ENCODE measurements at places on chromosomes 6 and 20.

GRCh38 chr6:155520078-155520477, 64.4 kb upstream of the NOX3 start:
- DNase-seq = no peak

- DNase-seq = no peak
Observed at GRCh38 chr6:107684996-107685395, 139.1 kb downstream of the SCML4 start.

DNA sequence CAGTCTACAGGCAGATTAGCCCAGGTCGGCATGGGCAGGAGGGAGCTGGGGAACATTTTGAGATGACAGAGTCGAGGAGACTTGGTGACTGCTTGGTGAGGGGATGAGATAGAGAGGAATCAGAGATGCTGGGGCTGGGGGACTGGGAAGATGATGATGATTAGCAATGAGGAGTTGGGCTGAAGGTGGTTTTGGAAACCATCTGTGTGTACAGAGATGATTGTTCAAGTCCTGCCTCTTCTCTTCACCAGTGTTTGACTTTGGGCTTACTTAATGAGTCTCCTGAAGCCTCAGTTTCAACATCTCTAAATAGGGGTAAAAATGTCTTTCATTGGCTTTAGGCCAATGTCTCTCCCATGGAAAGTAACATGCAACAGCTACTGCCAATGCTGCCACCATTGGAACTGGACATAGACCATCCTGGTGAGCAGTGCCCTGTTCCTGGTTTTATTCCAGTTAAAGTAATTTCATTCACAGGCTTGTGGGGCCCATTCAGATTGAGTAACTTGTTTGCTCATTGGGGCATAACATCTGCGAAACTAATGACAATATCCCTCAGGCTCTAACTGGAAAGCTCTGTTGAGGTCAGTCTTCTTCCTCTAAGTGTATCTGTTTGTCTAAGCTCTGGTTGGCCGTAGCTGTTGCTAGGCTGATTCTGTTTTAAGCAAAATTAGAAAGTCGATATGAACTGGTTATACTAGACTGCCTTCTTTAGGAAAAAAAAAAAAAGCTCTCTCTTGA, 99.1 kb downstream of the ARMC2 start:
- peak; percentile 69 for DNase-seq

DNA sequence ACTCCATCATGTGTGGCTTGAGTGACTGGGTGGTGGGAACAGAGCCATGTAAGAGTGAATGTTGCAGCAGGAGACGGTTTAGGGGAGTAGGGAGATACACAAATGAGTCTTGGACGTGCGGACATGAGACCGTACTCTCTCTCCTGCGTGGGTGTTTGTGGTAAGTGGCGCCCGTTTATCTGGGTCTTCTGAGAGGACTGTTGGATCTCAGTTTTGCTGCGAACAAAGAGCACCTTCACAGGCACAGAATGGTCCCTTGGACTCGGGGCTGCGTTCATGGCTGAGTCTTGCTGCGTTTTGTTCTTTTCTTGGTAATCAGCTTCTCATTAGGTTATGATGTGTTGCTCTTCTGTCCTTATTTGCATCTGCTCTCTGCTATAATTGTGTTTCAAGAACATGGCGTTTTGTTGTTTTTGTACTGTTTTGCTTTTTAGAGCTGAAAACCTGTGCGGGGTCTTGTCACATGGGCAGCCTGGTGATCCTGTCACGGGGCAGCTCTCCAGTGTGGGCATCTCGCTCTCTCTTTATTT, 28.5 kb downstream of the STK35 start:
- DNase-seq = no peak

DNA sequence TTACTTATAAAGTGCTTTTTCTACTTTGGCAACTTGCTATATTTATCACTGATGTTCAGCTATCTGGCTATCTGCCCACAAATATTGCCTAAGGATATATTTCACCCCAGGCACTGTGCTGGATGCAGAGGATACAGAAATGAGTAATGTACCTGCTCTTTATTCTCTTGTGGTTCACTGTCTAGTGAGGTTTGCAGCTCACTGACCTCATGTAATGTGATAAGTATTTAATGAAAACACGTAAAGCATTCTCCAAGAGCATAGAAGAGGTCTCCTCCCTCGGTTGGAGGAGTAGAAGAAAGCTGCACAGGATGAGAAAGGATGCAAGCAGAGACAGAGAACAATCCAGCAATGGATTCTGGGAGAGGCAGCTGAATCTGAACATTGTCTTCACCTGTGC, 610.7 kb downstream of the CBLN4 start:
- DNase-seq = no peak

DNA sequence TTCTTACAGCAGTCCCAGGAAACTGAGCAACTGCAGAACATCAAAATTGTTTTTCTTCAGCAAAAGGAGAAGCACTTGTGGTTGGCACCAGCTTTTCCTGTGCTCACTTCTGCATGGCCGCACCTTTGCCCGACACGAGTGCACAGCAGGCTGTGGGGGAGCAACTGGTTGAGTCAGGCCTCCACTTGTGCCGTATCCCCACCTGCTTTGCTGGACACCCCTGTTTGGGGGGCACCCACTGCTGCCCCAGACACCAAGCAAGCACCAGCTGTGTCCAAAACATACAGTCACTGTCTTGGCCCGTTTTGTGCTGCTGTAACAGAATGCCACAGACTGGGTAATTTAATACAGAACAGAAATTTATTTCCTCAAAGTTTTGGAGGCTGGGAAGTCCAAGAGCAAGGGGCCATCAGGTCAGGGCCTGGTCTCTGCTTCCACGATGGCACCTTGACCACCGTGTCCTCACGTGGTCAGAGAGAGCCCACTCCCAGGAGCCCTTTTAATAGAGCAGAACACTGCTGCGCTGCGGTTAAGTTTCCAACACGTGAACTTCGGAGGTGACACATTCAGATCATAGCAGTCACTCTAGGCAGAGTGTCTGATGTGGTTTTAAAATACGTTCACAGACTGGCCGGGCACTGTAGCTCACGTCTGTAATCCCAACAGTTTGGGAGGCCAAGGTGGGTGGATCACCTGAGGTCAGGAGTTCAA, 8.7 kb upstream of the GMEB2 start:
- no peak for DNase-seq
